Stimulated activated CD8-positive, alpha-beta memory T cell treated with anti-CD3 and anti-CD28 coated beads, Interleukin-4, amount 100 ng/mL, for 4 hours (primary cell): ENCODE measurements at places on chromosomes 3 and 15.

DNA sequence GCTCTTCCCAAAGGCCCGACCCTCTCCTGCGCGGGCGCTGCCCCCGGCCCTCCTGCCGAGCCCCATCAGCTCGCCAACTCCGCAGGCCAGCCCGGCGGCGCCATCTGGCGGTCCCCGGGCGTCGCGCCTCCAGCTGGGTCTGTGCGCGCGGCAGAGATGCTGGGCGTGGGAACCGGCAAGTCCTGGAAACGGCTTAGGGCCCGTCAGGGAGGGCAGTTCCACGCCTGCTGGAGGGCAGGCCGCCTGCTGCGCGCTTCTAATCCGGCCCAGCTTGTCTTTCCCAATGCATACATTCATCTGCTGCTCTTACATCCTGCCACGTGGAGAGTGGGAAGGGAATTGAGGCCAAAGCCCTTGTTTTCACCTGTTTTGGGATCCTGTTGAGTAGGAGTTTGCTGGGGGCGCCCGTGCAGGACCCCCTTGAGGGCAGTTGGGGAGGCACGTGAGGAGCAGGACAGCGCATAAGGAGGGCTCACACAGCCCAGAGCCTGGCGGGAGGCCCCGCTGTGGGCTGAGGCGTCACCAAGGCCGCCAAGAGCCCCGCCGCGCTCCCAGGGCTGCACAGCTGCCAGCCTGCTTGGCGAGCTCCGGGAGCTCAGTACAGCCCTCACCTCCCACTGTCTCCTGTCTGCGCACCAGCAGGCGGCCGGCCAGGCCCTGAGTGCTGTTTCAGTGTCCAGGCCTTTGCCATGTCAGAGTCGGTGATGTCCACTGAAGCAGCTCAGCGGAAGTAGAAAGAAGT, 165.6 kb downstream of the NSMCE3 start:
- DNase-seq = no peak

GRCh38 chr3:182925330-182925943, 54.9 kb downstream of the DCUN1D1 start:
- no peak for DNase-seq

- no peak for DNase-seq
Observed at GRCh38 chr3:55937301-55937700, 450.2 kb upstream of the WNT5A start.

- no peak for DNase-seq
Observed at GRCh38 chr3:123750659-123751420, 133.3 kb downstream of the MYLK start.

DNA sequence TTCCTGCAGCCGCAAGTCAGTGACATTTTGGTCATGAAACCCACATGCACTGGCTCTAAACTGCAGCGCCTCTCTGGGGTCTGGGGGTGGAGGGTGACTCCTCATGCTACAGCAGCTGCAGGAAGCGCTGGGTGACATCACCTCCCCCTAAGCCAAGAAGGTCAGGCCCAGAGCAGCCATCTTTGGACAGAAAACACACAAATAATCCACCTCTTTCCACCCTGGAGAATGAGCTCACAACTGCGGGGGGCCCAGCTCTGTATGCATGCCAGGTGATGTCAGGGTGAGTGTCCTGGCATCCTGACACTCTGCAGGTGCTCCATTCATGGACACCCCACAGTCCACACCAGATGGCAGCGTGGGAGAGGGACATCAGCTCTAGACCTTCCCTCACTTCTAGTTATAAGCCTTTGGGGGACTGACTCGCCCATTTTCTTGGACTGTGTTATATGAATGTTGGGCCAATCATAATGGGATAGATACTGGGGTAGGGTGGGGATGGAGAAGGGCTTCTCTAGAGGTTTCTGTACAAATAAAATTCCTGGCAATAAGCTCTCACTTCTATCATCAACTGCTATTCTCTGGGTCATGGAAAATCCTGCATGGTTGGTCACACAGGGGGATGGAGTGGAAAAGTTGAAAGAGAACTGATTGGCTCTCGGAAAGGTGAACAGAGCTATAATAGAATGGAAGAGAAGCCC, 70.7 kb upstream of the THBS1 start:
- DNase-seq = no peak

DNA sequence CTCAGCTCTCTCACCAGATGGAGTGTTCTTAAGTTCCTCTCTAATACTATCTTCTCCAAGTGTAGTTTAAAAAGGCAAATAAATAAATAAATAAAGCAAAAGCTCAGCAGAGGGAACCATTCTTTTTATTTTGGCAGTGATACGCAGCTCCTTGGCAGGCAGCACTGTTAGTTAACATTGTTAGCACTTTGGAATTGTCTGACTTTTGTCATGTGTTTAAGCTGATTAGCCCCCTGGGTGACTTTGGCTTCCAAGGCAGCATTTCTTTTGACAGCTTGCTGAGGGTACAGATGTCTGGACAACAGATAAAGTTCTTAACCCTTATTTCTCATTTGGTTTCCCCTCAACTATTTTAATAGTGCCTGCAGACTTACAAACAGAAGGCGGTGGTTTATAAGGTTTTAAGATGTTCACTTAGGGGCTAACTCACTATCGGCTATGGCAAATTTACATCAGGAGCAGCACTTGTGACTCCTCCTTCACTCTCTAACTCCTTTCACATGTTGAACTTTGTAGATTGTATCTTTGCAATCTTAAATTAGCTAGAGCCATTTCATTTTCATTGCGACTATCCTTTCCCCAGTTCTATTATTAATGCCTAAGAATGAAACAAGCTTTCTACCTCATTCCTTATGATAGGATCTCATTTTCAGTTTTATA, 213.4 kb downstream of the ZBBX start:
- no peak for DNase-seq
